ENCODE measurements at places on chromosomes 5 and 9. TPM values are rescaled to one million over a fixed set of nuclear protein-coding genes. Genes with fewer than 3 reads are reported as not detected.

IL4 gene
- not detected for total RNA-seq

- no peak for DNase-seq
Observed at GRCh38 chr5:137695651-137696428, 40.0 kb downstream of the KLHL3 start.

TSC1 gene
- 56.2 TPM for total RNA-seq

DNA sequence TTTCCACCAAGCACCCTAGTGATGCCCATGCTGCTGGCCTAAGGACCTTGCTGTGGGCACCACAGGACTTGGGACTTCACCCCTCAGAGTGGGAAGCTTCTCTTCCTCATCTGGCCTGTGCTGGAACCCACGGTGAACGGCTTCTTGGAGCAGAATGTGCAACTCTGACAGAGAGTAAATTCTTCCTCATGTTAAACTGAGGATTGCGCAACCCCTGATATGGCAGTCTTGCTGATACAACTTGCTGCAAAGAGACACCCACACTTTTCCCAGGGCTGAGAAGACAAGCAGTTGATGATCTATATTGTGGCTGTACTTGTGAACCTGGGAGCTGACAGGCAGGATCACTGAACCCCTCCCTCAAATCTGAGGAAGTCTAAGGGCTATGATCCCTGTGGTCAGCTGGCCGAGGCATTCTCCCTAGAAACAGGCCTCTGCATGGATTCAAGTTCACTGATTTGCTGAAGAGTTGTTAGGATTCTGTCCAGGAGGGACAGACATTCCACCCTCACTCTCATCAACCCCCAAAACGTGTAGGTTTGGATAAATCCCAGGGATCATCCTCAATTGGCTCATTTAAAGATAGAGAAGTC is 307.2 kb downstream of the MTRR start:
- no peak for DNase-seq
